ENCODE measurements at places on chromosomes 5 and 9.
A peak's percentile ranks its signal among the peaks of the same experiment; 100 is the strongest.

DNA sequence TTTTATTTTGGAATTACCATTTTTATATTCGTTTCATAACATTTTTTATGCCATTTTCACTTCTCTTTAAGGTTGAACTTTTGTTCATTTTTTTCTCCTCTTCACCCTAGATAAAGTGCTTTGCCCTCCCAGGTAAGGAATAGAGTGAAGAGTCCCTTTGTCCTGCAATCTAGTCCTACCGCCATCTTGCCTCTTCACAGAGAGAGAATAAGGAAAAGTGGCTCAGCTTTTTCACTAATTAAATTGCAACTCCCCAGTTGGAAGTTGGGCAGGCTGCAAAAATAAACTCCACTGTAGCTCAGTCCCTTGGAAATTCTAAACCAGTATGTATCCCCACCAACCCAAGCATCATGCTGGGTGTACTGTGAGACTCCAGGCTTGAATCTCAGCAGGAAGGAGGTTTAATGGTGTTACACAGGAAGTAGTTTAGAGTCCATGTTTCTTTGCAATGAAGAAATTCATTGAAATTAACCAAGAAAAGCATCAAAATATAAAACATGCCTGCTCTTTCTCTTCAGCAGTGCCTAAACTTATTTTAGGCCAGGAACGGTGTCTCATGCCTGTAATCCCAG is 60.3 kb upstream of the PCSK1 start:
- no peak for DNase-seq

DNA sequence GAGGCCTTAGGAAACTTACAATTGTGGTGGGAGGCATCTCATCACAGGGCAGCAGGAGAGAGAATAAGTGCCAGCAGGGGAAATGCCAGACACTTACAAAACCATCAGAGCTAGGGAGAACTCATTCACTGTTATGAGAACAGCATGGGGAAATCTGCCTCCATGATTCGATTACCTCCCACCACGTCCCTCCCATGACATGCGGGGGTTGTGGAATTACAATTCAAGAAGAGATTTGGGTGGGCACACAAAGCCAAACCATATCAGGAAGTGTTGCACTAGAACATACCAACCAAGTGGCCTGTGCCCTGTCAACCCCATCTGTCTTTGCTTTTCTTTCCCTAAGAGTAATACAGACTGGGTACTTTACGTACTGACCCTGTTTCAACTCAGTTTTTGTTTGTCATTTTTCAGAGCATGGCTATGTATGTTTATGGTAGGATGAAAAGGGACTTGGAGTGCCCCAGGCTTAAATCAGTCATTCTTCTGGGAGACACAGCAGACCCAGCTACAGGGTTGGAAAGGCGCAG is 58.3 kb upstream of the TGFBR1 start:
- no peak for DNase-seq

DNA sequence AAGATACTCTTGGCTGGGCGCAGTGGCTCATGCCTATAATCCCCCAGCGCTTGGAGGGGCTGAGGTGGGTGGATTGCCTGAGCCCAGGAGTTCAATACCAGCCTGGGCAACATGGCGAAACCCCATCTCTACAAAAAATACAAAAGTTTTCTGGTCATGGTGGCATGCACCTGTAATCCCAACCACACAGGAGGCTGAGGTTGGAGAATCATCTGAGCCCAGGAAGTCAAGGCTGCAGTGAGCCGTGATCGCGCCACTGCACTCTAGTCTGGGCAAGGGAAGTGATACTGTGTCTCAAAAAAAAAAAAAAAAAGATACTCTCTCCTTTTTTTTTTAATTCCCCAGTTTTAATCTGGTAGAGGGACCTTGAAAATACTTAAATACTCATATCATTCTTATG is 15.0 kb downstream of the ANKRD33B start:
- no peak for DNase-seq

DNA sequence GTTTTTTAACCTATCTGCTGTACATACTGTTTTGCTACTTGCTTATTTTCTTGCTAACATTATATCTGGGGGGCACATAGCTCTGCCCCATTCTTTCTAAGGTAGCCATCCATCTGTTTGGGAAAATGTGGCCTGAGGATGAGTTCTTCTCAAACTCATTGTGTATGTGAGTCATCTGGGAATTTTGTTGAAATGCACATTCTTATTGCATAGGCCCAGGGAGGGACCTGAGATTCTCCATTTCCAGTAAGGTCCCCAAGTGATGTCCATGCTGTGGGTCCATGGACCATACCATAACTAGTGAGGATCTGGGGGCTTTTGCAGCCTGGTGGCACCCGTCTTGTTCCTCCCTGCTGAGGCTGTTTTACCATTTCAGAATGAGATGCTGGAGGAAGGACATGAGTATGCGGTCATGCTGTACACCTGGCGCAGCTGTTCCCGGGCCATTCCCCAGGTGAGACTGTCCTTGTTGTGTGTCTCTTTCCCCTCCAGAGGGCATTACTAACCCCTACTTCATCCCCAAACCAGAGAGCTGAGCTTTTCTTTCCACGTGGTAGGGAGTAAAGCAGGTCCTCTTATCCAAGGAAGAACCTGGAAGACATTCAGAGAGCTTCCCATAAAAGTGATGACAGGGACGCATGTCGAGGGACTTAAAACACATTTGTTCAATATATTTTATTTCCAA is 28.6 kb downstream of the CYFIP2 start:
- DNase-seq, result no peak

- peak; percentile 52 for DNase-seq
These were observed 69.6 kb upstream of the SLC30A5 start for GRCh38 chr5:69024241-69024651.

- peak; percentile 79 for DNase-seq
These were observed 663.2 kb upstream of the RGMB start for GRCh38 chr5:98110282-98110691.

All from GM23248 (cell line).